Fibroblast of lung (primary cell): ENCODE measurements at places on chromosomes 6 and 20.

DNA sequence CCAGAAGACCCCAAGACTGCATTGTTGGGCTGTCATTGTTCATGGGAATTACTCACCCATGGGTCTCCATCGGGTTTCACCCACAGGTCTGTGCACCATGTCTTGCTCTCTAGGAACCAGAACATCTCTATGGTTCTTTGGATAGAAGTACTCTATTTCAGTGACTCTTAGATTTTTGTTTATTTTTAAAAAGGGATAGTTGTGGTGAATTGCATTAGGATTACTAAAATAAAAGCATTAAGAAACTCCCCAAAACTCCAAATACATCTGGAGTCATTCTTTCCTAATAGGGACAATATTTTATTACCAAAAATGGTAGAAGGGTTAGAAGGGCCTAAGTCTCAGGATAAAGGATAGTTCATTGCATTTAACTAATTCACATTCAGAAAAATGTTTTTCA is 166.9 kb upstream of the TNFAIP3 start:
- peak; percentile 27 for DNase-seq

- no peak for DNase-seq
Observed at GRCh38 chr6:37942606-37943376, 123.3 kb downstream of the ZFAND3 start.

GRCh38 chr6:17972074-17972952 is 15.1 kb downstream of the KIF13A start:
- DNase-seq = no peak

DNA sequence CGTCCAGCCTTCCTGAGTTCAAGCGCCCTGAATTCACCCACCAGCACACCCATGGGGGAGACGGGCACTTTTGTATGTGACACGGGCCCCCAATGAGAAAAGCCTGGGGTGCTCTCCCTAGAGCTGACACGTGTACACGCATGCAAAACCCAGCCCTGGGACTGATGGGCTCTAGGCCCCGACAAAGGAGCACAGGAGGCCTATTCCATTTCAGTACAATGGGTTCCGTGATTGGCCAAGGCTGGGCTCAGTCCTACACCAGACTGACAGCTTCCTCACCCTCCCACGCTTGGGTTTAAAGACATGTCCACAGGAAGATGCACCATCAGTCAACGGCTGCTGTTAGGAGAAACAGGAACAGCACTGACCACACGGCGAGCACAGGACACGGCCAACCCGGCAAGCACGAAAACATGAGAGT is 8.8 kb downstream of the ZBTB46 start:
- no peak for DNase-seq

DNA sequence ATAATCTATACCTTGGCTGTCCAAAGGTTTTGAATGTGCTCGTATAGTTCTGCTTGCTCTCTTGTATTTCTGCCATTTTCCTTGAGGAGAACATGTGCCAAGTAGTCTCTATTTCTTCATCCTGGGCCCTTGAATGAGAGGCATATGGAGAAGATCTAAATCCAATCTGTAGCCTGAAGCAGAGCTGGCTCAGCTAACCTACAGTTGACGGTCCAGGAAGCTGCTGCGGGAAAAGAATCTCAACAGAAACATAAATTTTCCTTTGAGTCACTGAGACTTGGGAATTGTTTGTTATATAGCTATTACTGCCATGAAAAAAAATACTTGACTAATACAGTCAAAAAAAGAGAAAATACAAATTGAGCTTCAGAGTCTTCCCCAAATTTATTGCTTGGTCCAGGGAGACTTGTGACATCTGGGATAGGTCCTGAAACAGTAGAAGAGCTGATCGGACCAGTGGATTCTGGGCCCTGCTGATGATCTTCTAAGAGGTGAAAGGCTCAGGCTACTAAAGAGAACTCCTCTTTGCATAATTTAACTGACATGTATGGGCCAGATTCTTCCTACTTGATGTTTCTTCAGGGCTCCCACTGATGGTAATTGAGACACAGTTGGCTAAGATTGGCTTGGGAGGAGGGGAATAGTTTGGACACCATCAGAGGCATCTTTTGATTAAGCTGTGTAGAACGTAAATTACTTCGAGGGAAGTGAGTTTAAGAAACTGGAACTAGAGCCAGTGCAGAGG is 29.9 kb upstream of the PLCB4 start:
- peak; percentile 55 for DNase-seq

DNA sequence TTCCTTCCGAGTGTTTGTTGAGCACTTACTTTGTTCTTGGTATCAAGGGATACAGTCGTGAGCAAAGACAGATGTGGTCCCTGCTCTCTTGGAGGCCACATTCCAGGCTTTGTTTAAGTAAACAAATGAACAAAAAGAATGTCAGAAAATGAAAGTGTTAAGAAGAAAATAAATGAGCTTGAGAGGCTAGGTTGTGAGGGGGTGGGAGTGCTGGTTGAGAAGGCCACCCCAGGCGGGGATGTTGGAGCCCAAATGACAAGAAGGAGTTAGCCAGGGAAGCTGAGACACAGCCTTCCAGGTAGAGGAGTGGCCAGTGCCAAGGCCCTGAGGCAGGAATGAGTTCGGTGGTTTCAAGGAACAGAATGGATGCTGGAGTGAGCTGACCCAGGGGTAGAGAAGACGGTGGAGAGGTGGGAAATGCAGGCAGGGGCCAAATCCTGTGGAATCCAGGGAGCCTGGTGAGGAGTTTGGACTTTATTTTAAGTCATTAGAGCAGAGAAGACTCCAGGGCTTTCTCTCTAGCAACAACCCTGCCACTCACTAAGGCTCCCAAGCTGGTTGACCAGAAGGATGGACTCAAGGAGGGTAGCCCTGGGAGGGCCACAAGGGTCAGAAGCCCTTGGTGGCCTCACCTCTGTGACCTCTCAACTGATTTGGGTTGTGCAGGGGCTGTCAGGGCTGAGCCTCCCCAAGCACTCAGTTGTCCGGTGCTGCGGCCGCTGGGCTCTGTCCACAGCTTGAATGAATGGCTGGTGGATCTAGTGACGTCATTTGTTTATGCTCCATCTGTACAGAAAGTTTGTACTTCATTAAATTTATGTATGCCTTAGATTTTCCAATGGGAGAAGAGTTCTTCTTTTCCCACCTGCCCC is 66.0 kb upstream of the STX16 start:
- DNase-seq = peak; percentile 45

- DNase-seq = peak; percentile 51
Observed at GRCh38 chr6:146598772-146599405, at the start of gene ADGB. Gene ADGB (plus strand): TSS chr6:146598972. CDS start chr6:146599041, 69 bp downstream.

GRCh38 chr6:156438350-156438923 is 338.7 kb upstream of the ARID1B start:
- DNase-seq = peak; percentile 11

DNA sequence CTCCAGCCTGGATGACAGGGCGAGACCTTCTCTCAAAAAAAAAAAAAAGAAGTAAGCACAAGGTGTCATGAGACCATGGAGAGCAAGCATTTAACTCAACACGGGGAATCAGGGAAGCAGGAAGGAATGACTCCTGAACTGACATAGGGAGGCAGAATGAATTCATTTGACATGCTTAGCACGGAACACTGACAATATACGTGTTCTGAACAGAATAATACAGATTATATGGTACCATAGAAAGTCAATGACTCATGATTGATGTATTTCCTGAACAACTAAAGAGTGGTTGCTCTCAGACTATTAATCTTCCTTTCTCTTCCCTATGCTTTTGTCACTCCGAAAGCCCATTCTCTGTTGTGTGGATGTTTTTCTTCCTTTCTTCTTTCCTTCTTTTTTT is 20.7 kb upstream of the ASIP start:
- peak; percentile 2 for DNase-seq

GRCh38 chr6:148747471-148748165 is 788 bp downstream of the UST start:
- no peak for DNase-seq

DNA sequence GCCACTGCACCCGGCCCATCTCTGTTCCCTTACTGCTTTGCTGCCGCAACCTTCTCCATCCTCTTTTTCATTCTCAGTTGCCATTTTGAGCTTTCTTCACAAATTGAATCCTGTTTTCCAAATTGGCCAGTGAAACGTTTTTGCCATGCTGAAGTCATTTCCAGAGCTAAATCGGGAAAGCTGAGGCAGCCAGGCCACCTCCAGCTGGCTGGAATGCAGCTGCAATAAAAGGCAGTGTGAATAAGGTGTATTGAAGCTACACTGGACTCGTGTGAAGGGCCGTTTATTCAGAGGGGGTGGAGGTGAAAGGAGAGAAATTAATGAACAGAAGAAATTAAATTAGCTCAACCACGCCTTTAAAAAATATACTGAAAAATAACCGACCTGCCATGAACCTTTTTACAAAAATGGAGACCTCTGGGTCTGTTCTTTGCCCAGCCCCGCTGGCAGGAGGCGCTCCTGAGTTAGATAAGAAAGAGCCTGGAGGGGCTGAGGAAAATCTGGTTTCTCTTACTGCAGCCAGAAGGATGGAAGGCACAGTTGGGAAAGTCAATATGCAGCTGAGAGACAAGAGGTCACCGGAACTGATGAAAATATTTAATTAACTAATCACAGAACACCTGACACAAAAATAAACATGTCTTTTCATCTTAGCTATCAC is 283.9 kb downstream of the FOXC1 start:
- peak; percentile 25 for DNase-seq
